Lower lobe of right lung (tissue), 2 donors: ENCODE measurements at places on chromosomes 7 and 10.
A peak's percentile ranks its signal among the peaks of the same experiment; 100 is the strongest.

GRCh38 chr10:44618910-44619309, 234.0 kb upstream of the CXCL12 start:
- H3K27me3 ChIP-seq = no peaks in the 10 kb centered on the region
- H3K4me3 ChIP-seq = no peak overlapping the region
- no peak for DNase-seq

GRCh38 chr10:1724921-1725488, 12.3 kb downstream of the ADARB2 start:
- H3K36me3 ChIP-seq = no peaks in the 10 kb centered on the region
- H3K4me1 ChIP-seq = no peaks in the 10 kb centered on the region
- H3K27me3 ChIP-seq = peaks cover 7% of the 10 kb centered on the region
- H3K27ac ChIP-seq = no peak overlapping the region
- no peak overlapping the region for H3K4me3 ChIP-seq

DNA sequence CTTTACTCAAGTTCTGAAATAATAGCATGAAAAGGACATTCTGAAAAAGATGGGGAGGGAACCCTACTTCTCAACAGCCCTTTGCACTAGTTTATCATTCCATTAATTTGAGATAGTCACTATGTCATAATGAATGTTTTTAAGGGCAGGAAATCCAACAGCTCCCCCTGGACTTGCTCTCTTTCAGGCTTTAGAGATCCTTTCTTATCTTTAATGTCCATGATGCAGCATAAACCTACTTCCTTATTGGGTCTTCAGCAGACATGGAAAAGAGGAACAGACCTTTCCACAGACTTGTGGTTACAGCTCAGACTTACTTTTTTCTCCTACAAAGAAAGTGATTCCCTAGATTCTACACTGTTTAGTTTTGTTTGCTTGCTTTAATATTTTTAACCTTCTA, 87.3 kb downstream of the IDE start:
- no peaks in the 10 kb centered on the region for H3K4me1 ChIP-seq
- H3K27ac ChIP-seq = no peak overlapping the region
- no peaks in the 10 kb centered on the region for H3K27me3 ChIP-seq
- DNase-seq = no peak

GRCh38 chr7:88910516-88910915, 115.0 kb upstream of the TEX47 start:
- H3K27me3 ChIP-seq = no peaks in the 10 kb centered on the region
- H3K4me3 ChIP-seq = no peak overlapping the region
- no peak overlapping the region for H3K27ac ChIP-seq
- no peaks in the 10 kb centered on the region for H3K4me1 ChIP-seq
- H3K36me3 ChIP-seq = no peaks in the 10 kb centered on the region
- no peak for DNase-seq

- no peak overlapping the region for H3K27ac ChIP-seq
- DNase-seq = no peak
- no peak overlapping the region for H3K4me3 ChIP-seq
- no peaks in the 10 kb centered on the region for H3K27me3 ChIP-seq
- no peaks in the 10 kb centered on the region for H3K36me3 ChIP-seq
- peaks cover 21% of the 10 kb centered on the region for H3K4me1 ChIP-seq
These were observed 29.8 kb upstream of the CHST15 start for GRCh38 chr10:124123156-124123555.

DNA sequence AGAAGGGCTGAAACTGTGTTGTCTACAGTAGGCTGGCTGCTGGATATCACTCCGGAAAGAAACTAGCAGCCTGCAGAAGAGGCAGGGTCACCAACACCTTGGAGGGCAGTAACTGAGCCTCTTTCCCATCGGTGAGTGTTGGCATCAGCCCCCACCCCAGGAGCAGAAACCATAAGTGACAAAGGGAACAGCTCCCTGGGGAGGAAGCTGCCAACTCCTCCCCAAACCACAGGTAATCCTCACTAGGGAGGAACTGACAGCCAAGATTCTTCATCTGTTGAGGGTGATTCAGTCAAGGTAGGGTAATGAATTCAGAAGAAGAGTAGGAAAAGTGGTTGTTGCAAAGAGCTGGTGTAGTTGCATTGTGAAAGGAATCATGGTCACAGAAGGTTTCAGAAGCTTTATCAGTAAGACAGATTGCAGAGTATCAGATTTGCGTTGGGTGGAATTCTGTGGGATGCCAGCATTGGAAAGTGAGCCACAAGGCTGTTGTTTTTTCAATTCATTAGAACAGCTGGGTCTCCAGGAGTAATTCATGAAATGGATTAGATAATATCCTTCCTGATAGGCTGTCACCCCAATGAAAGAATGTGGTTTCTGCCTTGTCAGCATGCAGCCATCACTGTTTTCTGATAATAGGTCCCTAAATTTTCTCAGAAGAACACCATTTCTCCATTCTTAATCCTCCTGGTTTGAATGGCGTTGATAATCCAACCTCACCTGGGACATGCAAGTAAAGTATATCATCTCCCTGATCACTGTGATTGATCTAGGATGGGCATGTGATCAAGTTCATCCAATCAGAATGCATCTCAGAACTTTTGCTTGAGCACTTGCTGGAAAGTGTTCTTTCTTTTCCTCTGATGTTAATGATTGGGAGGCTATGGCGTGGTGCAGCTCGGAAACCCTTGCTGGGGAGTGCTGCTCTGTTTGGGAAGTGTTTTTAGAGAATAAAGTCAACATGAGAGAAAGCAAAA, 75.0 kb upstream of the CTBP2 start:
- no peaks in the 10 kb centered on the region for H3K36me3 ChIP-seq
- H3K27me3 ChIP-seq = peaks cover 3% of the 10 kb centered on the region
- H3K27ac ChIP-seq = no peak overlapping the region
- H3K4me3 ChIP-seq = no peak overlapping the region

DNA sequence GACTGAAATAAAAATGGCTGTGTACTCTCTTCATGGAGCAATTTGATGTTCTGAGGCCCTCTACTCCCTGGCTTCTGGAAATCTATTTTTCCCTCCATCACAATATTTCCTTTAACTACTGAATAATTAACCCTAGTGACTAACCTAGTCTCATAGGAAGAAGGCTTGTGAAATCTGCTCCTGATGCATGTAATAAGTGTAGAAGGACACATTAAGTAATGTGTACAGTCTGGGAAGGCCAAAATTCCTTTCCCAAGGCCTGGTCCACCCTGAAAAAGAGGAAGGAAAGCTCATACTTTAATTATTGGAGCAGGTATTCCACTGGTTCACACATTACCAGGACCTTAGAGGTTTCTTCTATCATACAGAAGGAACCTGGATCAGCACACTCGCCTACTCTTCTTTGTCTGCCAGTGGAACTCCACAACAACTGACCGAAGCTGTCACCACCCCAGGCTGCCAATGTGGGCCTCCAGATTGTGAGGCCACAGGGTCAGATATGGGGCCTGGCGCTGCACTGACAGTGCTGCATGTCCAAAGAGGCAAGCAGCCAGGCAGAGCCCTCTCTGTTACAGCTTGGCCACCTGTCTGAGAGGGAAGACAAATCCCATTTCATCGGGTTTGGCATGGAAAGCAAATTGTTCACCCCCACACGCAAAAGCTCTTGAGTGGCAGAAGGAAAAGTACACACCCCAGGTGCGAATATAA, 54.4 kb upstream of the FAM133B start:
- no peaks in the 10 kb centered on the region for H3K36me3 ChIP-seq
- peak overlapping the region; percentile 8 for H3K27ac ChIP-seq
- peaks cover 36% of the 10 kb centered on the region for H3K4me1 ChIP-seq

DNA sequence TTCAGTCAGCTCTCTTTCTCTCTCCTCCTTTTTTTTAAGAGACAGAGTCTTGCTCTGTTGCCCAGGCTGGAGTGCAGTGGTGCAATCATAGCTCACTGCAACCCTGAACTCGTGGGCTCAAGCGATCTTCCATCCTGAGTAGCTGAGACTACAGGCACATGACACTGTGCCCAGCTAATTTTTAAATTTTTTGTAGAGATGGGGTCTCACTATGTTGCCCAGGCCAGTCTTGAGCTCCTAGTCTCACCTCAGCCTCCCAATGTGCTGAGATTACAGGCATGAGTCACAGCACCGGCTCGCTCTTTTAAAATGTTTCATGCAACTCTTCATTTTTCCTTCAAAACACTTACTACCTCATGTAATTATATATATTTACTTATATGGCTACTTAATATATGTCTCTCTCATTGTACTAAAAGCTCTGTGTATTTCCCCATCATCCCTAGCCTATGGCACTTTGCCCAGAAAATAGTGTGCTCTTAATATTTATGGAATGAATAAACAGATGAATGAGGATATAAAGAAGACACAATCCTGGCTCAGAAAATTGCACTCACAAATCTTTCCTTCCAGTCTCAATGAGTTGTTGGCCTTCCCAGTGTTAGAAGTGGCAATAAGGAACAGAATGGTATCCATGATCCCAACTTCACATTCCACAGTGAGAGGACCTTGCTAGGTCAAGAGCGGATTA, 33.9 kb downstream of the EBLN1 start:
- no peaks in the 10 kb centered on the region for H3K36me3 ChIP-seq
- no peaks in the 10 kb centered on the region for H3K4me1 ChIP-seq
- peaks cover 3% of the 10 kb centered on the region for H3K27me3 ChIP-seq
- H3K27ac ChIP-seq = no peak overlapping the region
- DNase-seq = no peak

DNA sequence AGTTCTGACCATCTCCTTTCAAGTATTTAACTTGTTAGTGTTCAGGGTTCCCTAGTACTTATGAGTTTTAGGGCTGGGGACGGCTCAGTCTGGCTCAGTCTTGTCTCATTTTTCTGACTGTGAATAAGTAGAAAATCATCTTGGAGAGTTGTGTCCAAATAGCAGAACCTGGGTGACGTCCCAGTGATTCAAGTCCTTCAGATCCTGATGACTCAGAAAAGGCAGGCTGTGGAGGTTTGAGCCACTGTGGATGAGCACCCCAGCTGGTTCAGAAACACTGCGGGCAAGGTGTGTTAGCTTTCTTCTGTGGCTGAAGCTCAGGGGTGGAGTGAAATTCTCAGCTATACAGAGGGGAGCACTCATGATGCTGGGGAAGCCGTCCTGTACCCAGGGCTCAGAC, 154.4 kb upstream of the NPY start:
- H3K4me3 ChIP-seq = no peak overlapping the region
- H3K27ac ChIP-seq = no peak overlapping the region
- H3K27me3 ChIP-seq = no peaks in the 10 kb centered on the region
- H3K36me3 ChIP-seq = no peaks in the 10 kb centered on the region
- DNase-seq = no peak
